ENCODE measurements at places on chromosomes 5 and 9.

DNA sequence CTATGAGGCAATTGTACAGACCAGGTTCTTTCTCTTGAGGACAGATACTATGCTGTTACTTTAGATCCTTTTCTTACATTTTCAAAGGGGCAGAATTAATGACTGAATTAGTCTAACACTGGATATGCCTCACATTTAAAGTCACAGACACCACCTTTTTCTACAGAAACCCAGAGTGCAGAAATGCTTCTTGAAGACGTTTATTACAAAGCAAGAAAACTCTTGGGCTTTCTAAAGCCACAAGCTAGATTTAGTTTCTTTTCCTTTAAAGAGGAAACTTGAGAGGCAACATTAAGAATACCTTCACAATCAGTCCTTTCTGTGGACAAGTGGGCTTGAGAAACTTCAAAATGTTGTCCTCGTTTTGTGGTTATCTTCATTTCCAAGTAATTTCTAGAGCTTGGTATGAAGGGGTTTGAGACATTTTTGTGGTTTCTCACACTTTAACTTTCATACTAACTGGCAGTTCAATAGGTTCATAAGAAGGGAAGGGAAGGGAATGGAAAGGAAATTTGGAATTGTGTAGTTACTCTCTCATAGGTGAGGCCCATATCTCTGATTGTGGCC is 527.4 kb downstream of the RASEF start:
- DNase-seq, result no peak

DNA sequence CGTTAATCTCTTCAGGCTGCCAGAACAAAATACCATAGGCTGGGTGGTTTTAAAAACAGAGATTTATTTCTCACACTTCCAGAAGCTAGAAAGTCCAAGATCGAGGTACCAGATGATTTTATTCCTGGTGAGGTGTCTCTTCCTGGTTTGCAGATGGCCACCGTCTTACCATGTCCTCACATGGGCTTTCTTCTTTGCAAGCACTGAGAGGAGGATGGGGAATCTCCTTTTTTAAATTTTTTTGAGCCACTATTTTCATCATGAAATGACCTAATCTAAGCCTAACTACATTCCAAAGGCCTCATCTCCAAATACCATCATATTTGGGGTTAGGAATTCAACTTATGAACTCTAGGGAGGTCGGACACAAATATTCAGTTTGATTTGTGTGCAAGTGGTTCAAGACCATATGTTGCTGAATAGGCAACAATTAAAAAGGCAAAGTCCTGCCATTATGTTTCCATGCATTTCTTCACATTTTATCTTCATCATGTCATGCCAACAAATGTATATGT is 371.2 kb downstream of the CDH18 start:
- DNase-seq, result no peak

- DNase-seq, result no peak
These were observed 23.6 kb downstream of the CAMK2A start for GRCh38 chr5:150265870-150266383.

GRCh38 chr5:75185763-75186162 is 50.9 kb downstream of the ANKRD31 start:
- no peak for DNase-seq

DNA sequence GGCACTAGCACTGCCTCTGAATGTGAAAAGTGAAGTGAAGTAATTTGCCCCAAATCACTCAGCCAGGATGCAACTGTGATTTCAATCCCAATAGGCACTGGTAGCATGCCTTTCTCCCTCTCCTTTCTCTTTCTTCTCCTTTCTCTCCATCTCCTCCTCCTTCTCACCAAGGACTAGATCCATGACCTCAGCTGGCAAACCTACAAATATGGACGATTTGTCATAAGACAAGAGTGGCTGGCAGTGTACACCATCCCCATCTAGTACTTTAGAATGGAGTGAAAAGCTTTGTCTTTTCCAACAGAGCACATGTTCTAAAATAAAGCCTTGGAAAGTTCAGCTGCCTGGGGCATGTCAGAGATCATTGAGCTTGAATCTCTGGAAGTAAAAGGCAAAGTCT is 574.7 kb upstream of the CLINT1 start:
- DNase-seq, result no peak

GRCh38 chr5:10577371-10578292 is 13.8 kb downstream of the ANKRD33B start:
- no peak for DNase-seq

GRCh38 chr5:16574789-16575721 is 41.7 kb downstream of the RETREG1 start:
- no peak for DNase-seq

- DNase-seq, result no peak
These were observed 25.3 kb upstream of the PDZD2 start for GRCh38 chr5:31613651-31614050.

GRCh38 chr5:149790276-149790675 is 60.2 kb downstream of the PPARGC1B start:
- DNase-seq, result no peak

- DNase-seq, result no peak
These were observed 243.7 kb downstream of the PIK3R1 start for GRCh38 chr5:68459093-68459809.

DNA sequence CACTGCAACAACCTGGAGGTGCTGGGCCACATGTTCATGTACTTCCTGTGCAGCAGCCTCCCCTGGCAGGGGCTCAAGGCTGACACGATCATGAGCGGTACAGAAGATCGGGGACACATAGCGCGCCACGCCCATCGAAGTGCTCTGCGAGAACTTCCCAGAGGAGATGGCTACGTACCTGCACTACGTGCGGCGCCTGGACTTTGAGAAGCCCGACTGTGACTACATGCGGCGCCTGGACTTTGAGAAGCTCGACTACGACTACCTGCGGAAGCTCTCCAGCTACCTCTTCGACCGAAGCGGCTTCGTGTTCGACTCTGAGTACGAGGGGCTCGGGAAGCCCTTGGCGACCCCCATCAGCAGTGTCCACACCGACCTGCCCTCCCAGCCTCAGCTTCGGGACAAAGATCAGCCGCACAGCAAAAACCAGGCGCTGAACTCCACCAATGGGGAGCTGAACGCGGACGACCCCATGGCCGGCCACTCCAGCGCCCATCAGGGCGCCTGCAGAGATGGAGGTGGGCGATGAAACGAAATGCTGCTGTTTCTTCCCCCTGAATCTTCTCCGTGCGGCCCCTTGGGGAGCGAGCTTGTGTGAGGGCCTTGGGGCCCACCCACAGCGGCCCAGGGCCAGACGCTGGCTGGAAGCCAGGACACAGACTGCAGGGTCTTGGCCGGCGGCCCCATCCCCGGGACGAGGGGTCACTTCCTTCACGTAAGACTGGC is 56.5 kb downstream of the JAK2 start:
- no peak for DNase-seq

DNA sequence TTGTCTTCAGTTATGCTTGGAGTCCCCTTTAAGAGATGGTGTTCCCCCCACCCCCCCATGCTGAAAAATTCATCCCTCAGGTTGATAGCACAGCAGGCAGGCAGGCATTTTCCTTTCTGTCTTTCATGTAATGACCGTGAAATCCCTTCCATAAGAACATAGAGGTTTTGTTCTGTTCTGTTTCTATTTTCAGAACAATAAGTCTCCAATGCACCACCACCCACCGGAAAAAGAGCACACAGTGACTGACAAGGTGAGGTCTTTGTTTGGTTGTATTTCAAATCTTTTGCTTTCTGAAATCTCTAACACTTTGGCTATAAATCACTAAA is 52.4 kb downstream of the DMRT2 start:
- no peak for DNase-seq

DNA sequence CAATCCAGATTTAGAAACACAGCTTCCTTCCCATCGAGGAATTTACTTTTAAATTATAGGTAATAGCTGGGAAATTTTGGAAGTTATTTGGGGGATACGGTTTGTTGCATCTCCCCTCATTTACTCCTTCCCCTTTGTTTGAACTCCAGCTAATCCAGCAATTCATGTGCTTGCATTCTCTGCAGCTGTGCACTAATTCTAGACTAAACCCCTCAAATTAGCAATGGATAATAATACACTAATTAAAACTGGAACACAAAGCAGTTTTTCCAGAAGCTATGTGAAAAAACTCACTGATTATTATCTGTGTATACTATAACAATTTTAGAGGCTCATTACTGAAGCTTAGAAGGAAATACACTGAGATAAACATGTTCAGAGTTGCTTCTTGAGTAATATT is 751.2 kb upstream of the ZNF608 start:
- no peak for DNase-seq

GRCh38 chr5:126445502-126446174 is 22.4 kb downstream of the GRAMD2B start:
- no peak for DNase-seq

DNA sequence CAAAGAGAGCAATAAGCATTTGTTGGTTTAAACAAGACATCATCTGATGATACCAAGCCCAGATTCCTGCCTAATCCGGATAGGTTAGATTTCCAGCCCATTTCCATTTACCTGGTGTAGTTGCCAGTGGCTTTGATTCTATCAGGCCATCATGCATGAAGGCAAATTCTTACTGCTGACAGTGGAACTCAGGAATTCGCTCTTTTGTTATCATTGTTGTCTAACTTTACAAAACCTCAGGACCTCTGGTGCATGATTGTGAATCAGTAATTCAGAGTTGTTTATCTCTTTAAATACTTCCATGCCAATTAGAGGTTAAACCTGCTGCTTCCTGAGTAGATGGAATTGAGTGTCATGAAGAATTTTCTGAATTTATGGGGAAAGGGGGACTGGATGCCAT is 76.5 kb downstream of the C9orf152 start:
- DNase-seq, result no peak

GRCh38 chr9:92641092-92641809 is 28.7 kb downstream of the IPPK start:
- DNase-seq, result no peak

DNA sequence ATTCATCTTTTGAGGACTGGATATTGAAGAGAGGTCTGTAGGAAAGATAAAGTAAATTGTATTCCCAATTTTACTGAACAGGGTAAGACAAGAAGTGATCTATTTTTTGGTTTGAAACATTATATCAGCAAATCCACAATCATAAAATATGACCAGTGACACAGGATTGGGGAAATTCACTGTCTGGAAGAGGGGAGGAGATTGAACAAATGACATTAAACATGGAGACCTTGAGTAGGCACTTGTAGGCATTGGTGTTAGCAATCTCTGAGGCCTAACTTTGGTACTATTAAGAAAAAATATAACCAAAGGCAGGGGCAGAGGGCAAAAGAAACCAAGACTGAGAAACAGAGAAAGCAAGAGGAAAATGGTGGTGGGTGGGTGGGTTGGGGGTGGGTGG is 132.6 kb upstream of the TMEM161B start:
- no peak for DNase-seq

DNA sequence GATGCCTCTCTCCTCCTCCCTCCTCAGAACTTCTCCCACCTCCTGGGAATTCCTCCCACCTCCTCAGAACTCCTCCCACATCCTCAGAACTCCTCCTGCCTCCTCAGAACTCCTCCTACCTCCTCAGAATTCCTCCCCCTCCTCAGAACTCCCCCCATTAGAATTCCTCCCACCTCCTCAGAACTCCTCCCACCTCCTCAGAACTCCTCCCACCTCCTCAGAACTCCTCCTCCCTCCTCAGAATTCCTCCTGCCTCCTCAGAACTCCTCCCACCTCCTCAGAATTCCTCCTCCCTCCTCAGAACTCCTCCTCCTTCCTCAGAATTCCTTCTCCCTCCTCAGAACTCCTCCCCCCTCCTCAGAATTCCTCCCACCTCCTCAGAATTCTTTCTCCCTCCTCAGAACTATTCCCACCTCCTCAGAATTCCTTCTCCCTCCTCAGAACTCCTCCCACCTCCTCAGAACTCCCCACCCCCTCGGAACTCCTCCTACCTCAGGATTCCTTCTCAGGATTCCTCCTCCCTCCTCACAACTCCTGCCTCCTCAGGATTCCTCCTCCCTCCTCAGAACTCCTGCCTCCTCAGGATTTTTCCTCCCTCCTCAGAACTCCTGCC is 23.9 kb downstream of the SLC46A2 start:
- no peak for DNase-seq

DNA sequence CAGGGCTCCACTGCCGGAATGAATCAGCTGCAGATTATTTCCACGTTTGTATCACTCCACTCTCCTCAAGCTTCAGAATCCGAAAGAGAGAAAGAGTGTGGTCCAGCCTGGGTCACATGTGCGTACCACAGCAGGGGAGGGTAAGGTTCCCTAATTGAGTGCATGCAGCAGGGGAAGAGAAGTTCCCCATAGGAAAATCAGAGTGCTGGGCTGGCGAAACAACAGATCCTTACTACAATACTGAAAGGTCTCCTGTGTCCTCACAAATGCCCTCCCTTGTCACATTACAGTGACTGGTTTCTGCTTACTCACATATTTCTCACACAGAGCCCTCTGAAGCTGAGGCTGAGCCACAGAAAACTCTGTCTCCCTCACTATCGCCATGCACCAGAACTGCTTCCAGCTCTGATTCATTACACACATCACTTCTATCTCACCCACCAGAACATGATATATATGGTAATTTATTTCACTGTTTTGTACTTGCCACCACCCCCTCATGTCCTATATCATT is 532.2 kb upstream of the TUSC1 start:
- no peak for DNase-seq

GRCh38 chr5:6181147-6181729 is 197.1 kb downstream of the MED10 start:
- no peak for DNase-seq

- DNase-seq, result no peak
These were observed 3.2 kb downstream of the CRHBP start for GRCh38 chr5:76956033-76956432.

DNA sequence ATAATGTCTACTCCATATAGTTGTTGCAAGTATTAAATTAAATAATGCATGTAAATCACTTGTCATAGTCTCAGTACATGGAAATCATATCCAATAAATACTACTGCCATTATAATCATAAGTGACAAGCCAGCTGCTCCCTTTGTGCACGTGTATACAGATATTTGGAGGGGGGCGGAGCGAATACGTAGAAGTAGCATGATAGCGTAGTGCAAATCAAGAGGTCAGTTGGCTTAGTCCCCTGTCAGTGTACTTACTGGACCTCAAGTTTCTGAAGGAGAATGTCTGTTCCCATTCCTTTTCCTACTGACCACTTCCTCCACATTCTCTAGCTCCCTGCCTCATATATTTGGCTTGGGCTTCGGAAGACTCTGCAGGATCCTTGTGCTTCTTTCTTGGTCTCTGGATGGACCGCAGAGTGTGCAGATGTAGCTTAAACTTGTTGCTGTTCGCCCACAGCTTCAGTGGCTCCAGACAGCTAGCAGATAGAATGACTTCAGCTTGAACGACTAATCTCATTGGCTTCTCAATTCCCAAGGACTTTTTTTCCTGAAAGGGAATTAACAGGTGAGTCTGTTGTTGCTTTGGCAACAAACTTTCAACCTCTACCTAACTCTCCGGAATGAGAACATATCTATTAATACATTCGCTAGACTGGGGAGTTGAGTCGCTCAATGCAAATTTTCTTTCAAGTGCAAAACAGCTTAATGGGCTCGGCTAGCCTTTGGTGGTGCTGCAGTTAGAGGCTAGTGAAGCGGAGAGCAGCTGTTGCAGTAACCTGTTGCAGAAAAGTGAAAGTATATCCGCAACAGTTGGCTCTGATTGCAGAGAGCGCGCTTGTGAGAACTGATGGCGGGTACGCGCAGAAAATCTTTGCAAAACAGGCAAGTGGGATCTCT is at the start of gene PCDHB1:
PCDHB1 (plus strand) TSS at position 753 of the 899 bp plus-strand sequence; CDS start at position 850, 97 bp downstream.
- DNase-seq, result no peak

- no peak for DNase-seq
These were observed 265.2 kb downstream of the GADD45G start for GRCh38 chr9:89869793-89870580.
